ENCODE measurements at places on chromosomes 1 and 21. TPM values are rescaled to one million over a fixed set of nuclear protein-coding genes. Genes with fewer than 3 reads are reported as not detected.

Gene FCAMR
- 0.24 TPM for total RNA-seq

Gene PTGFRN
- total RNA-seq, result 97.4 TPM

Gene TMEM201
- 3.4 TPM for total RNA-seq

Gene RAVER2
- total RNA-seq, result 8.2 TPM

Gene NPHS2
- total RNA-seq, result not detected

Gene MDM4
- total RNA-seq, result 14.9 TPM

Gene EPHA10
- total RNA-seq, result not detected

Gene AMY1B
- total RNA-seq, result not detected

Gene OR2T35
- total RNA-seq, result not detected

Gene COL18A1
- total RNA-seq, result 72.8 TPM

Gene SLC26A9
- total RNA-seq, result not detected

Gene KRTAP10-12
- total RNA-seq, result not detected

Gene NR0B2
- not detected for total RNA-seq

Gene C1orf141
- not detected for total RNA-seq

Gene THEMIS2
- total RNA-seq, result 18.6 TPM

Gene TDRD10
- not detected for total RNA-seq

Gene HFM1
- not detected for total RNA-seq

Gene TRABD2B
- 0.72 TPM for total RNA-seq

Gene KCNJ6
- not detected for total RNA-seq

Gene SUSD4
- under 0.01 TPM for total RNA-seq

Gene LCE3D
- total RNA-seq, result not detected

Gene SLC5A9
- 0.24 TPM for total RNA-seq

Gene CXADR
- 29.0 TPM for total RNA-seq

Gene SPRR3
- total RNA-seq, result 51.4 TPM

Gene CELA2A
- total RNA-seq, result not detected

Gene SLC9C2
- total RNA-seq, result not detected

Gene KRTAP20-1
- total RNA-seq, result not detected

Gene ADORA1
- under 0.01 TPM for total RNA-seq

Gene TMEM125
- 9.0 TPM for total RNA-seq

Gene SYDE2
- 7.2 TPM for total RNA-seq

Gene PROX1
- total RNA-seq, result 0.43 TPM

Gene PIGP
- total RNA-seq, result 7.5 TPM

Gene S100A7A
- total RNA-seq, result not detected

Gene RASAL2
- total RNA-seq, result 21.7 TPM

Gene GOLT1A
- 1.4 TPM for total RNA-seq

Gene CD1E
- not detected for total RNA-seq

Gene WDR64
- not detected for total RNA-seq

Gene NBPF12
- total RNA-seq, result 7.5 TPM

Gene H3-3A
- 109 TPM for total RNA-seq

Gene RGS2
- 28.6 TPM for total RNA-seq

Gene ZNF593
- 40.3 TPM for total RNA-seq

Gene MNDA
- total RNA-seq, result not detected

Gene SPATA46
- total RNA-seq, result not detected

Gene TFF2
- not detected for total RNA-seq

Data from tracheal epithelial cell (primary cell).